Urinary bladder (tissue), 4 donors: ENCODE measurements at places on chromosomes 13 and 19. TPM values are rescaled to one million over a fixed set of nuclear protein-coding genes. Genes with fewer than 3 reads are reported as not detected.

The ZNF728 gene
- total RNA-seq, result 0.16 TPM

DNA sequence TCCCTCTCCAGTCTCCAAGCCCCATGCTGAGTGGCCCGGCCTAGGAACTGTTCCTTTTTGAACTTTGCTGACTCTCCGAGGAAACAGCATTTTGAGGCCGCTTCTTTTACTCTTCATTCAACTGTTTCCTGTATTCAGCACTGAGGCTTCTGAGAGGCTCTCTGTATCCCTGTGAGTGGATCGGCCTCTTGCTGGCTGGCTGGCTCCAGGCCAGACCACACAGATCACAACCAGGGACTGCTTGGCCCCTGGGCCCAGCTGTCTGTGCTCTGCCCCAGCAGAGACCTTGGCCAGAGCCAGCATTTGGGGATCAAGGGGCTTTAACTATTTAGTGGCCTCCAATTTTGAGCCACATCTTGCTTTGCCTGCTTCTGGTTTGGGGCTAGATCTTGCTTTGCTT lies 75.6 kb upstream of the KL start:
- no peak for DNase-seq

DNA sequence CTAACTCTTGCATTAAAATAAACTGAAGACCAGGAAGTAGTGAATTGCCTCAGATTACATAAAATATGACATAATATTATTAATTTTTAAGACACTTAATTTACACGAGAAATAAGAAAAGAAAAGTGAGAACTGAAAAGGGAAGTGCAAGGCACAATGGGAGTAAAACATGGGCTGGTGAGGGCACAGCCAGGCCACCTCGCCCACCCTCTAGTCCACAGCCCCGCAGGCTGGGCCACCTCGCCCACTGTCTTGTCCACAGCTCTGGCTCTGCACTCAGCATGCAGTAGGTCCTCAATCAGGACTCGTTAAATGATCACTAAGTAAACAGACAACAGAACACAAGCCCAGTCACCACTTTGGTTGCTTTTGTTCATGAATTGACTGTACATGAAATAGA lies 67.8 kb upstream of the ARHGEF7 start:
- no peak for DNase-seq

DNA sequence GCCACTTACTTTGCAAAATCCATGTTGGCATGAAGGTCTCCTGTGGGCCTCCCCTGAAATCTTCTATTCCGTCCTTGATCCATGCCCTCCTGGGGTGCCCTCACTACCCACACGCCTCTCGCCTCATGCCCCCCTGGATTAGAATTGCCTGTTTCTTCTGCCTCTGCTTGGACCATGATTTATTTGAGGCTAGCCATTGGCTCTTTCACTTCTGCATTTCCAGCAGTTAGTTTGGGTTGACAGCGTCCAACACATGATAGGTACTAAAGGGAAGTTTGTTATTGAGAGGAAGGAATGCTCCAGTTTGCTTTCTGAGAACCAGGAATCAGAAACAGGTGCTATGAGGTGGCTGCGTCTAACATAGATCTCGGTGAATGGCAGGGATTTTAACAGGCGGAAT lies 30.5 kb upstream of the TPTE2 start:
- no peak for DNase-seq

- no peak for DNase-seq
Observed at GRCh38 chr13:27661017-27661416, 39.3 kb downstream of the POLR1D start.

- DNase-seq, result no peak
Observed at GRCh38 chr19:51146751-51147150, 4.7 kb downstream of the SIGLEC7 start.

- no peak for DNase-seq
Observed at GRCh38 chr13:23671377-23671776, 101.2 kb downstream of the TNFRSF19 start.

DNA sequence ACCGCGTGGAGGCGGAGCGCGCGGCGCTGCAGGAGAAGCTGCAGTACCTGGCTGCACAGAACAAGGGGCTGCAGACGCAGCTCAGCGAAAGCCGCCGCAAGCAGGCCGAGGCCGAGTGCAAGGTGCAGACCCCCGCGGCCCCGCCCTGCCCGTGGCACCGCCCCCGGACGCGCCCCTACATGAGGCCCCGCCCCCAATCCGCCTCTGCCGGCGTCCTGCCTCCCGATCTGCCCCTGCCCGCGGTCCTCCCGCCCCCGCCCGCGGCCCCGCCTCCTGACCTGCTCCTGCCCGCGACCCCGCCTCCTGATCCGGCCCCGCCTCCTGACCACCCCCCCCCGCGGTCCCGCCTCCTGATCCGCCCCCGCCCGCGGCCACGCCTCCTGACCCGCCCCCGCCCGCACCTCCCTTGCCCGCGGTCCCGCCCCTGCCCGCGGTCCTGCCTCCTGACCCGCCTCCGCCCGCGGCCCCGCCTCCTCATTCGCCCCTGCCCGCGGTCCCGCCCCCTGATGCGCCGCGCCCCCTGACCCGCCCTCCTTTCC lies 11.7 kb downstream of the PRR36 start:
- DNase-seq, result no peak
